ENCODE measurements at places on chromosomes 7 and 10.

GRCh38 chr7:31796375-31796774, 109.4 kb downstream of the PPP1R17 start:
- DNase-seq, result no peak

DNA sequence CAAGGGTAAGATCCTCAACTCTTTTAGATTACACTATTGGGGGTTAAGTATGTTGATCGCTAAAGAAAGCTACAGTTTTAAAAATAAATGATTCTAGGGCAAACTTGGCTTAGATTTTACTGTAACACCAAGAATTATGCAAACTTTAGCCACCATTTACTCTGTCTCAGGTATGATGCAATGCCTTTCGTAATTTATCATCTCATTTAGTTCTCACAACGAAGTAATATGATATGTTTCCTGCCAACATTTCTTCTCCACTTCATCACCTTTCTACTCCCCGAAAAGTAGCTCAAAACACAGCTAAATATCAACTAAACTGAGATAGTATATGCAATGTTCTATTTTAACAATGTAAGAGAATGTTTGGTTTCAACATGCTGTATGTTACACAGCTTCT, 21.1 kb downstream of the FAM133B start:
- no peak for DNase-seq

GRCh38 chr10:102713539-102713813, 721 bp downstream of the ARL3 start:
- DNase-seq, result no peak

GRCh38 chr7:39753823-39754325, 130.5 kb downstream of the RALA start:
- no peak for DNase-seq

- DNase-seq, result no peak
Observed at GRCh38 chr10:124536496-124537050, 75.0 kb downstream of the LHPP start.

GRCh38 chr7:17732083-17732482, 208.2 kb downstream of the SNX13 start:
- DNase-seq, result no peak

- no peak for DNase-seq
Observed at GRCh38 chr10:7787150-7787856, 490 bp downstream of the KIN start.

DNA sequence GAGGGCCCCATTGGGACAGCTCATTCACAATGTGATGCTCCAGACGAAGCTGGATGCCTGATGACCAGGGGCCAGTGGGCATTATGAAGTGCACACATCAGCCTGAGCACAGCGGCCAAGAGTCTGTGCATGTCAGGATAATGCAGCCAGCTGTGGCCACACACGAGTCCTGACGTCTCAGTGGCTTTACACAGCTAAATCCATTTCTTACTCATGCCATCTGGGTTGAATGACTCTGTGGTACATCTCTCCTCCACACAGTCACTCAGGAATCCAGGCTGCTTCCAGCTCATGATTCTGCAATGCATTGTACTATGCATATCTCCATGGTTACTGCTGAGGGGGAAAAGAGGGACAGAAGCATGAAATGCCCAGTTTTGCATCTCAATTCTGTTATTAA, 123.6 kb downstream of the PRLHR start:
- DNase-seq, result no peak

- DNase-seq, result no peak
Observed at GRCh38 chr10:34088208-34088794, 726.8 kb downstream of the PARD3 start.

GRCh38 chr10:120969219-120969645, 118.1 kb downstream of the WDR11 start:
- no peak for DNase-seq

- no peak for DNase-seq
Observed at GRCh38 chr10:126702181-126702580, 31.7 kb upstream of the C10orf90 start.

DNA sequence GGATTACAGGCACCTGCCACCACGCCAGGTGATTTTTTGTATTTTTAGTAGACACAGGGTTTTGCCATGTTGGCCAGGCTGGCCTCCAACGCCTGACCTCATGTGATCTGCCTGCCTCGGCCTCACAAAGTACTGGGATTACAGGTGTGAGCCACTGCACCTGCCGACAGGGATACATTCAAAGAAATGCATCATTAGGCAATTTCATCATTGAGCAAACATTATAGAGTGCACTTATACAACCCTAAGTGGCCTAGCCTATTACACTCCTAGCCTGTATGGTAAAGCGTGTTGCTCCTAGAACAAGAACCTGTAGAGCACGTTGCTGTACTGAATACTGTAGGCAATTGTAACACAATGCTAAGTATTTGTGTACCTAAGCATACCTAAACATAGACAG, 350.3 kb downstream of the GALNT17 start:
- peak; percentile 96 for DNase-seq

- DNase-seq, result no peak
Observed at GRCh38 chr10:128463991-128464760, 338.0 kb upstream of the MKI67 start.

GRCh38 chr10:58587676-58588075, 75.0 kb downstream of the BICC1 start:
- DNase-seq, result no peak

DNA sequence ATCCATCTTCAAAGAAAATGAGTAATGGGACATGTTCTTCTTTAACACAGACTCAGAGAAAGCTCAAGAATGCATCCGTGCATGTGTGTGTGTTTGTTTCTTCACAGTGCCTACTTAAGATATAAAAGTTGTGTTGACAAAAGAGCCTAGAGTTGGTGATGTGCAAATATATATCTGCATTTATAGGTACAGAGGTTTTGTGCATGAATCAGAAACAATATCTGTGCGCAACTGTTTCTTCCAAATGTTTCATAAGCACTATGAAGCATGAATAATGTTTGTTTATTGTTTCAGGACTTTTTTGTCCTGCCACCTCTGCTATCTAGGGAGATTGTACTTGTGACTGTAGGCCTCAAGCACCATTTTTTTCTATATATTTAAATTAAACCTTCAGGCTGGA, 229.7 kb downstream of the CSTF2T start:
- no peak for DNase-seq

GRCh38 chr7:131546583-131547141, 9.8 kb downstream of the PODXL start:
- DNase-seq, result no peak

GRCh38 chr7:34155220-34155908, 250.0 kb downstream of the BMPER start:
- no peak for DNase-seq
